ENCODE measurements at places on chromosomes 11 and 22.

- no peak for DNase-seq
These were observed 735.1 kb upstream of the CCDC90B start for GRCh38 chr11:84021291-84021690.

- no peak for DNase-seq
These were observed 27.1 kb downstream of the KRTAP5-5 start for GRCh38 chr11:1656670-1657069.

DNA sequence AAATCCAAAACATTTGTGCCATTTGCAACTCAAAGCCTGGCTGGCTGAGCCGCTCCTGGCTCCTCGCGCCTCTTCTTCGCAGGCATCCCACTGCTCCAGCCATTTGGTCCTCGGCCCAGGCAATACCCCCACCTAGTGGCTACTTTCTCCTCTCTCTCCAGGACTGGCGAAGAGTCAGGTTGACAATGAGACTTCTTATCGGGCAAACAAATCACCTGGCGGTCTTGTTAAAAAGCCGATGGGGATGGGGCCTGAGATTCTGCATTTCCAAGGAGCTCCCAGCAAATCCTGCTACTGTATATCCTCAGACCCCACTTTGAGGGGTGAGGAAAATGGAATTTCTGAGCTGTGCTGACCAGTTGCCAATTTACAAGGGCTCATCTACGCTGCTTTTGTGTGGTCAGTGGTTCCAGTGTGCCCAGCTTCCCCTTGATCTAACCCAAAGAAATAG is 89.0 kb downstream of the ISX start:
- no peak for DNase-seq

DNA sequence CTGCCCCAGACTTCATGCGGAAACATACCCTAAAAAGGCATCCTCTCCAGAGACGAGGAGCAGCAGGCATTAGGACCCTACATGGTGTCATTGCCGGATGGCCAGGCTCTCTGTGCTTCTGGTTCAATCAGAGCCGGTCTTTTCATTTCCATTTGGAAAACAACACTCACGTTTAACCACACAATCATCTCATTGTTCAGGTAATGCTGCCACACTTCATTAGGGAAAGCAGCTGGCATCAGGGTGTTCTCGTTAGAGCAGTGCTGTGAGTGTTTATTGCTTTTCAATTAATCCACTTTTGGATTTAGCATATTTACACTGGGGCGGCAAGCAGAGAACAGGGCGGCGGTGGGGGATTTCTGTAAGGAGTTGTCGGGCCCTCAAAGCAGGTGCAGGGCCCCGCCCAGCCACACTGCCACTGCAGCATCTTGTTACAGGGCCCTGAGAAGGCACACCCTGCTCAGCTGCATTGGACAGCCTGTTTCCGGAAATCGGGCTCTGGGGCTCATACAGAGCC is 338.6 kb downstream of the SHANK2 start:
- no peak for DNase-seq

DNA sequence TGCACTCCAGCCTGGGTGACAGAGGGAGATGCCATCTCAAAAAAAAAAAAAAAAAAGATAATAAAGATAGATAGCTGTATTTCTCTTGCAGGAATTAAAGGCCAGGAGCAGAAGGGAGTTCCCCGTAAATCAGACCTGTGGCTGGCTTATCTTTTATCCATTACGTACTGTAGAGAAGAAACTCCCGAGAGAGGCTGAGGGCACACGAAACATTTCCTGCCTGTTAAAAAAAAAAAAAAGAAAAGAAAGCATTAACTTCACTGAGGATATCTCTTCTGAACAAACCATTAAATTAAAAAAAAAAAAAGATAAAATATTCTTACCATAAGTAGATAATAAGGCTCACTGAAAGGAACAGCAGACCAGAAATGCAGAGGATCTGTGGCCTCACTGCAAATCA is 22.5 kb downstream of the P4HA3 start:
- no peak for DNase-seq

- DNase-seq: peak; percentile 6
These were observed 429.7 kb downstream of the ETS1 start for GRCh38 chr11:128157423-128158298.

DNA sequence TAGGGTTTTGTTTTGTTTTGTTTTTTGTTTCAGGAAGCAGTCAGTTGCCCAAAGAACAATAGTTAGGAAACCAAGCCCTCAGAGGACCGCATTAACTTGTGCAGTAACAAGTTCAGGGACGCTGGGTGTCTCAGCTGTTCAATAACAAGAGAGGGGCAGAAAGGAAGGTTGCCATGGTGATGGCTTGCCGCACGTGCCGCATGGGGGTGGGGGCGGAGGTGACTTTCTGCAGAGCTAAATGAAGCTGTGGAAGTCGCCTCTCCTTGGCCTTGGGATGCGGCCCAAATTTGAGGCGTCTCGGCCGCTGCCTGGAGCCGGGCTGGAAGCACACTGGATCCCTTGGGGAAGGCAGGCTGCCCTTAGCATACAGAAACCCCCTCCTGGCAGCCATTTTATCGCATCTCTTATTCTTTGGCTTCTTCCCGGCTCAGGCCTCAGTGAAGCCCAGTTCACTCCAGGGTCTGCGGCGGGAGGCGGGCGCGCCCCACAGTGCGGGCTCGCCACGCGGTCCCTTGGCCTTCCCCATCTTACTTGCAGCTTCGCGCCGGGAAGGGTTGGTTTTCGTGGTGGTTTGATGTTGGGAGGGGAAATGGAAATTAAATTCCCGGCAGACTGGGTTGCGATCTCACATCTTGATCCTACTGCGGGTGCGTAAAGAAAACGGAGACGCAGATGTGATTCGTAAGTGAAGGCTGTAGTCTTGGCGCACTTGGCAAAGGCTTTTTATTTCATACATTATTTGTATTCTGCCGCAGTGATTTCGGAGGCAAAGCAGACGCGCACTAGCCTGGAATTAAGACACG is 94.3 kb downstream of the SLC17A6 start:
- no peak for DNase-seq

- DNase-seq: no peak
These were observed 27.4 kb downstream of the FAT3 start for GRCh38 chr11:92251980-92252379.

- DNase-seq: no peak
These were observed 286.7 kb upstream of the CCDC90B start for GRCh38 chr11:83572581-83573496.

DNA sequence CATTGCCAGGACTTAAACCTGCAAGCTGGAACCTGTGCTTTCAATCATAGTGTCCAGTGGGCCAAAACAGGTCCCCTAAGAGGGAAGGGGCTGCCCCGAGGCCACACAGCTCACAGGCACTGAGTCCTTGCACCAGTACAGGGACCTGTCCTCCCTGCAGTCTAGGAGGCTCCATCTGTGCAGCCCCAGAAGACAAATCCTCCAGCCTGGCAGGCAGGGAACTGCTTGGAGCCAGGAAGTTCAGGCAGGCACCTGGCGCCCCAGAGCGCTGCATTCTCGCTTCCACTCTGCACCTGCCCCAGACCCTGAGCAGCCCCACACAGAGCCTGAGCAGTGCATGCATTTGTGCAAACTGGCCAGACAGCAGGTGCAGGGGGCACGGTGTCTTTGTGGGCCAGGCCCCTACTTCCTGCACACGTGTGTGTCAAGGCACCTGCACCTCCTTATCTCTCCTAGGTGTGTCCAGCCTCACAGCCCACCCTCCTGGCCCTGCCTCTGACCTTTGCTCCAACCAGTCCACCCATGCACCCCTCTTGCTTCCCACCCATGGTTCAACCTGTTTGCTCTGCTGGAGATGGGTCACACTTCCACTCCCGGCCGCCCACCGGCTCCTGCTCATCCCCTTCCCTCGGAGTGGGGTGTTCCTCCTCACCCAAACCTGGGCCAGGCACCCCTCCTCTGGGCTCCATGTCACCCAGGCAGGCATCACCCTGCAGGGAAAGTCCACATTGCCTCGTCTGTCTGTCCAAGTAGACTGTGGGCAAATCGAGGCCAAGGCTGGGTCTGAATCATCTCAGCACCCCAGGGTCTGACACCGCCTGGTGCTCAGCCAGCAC is 19.0 kb downstream of the LINC01488 start:
- no peak for DNase-seq

GRCh38 chr22:25837288-25837900 is 95.4 kb downstream of the MYO18B start:
- no peak for DNase-seq

- no peak for DNase-seq
These were observed 12.6 kb downstream of the PRSS23 start for GRCh38 chr11:86812981-86813380.

DNA sequence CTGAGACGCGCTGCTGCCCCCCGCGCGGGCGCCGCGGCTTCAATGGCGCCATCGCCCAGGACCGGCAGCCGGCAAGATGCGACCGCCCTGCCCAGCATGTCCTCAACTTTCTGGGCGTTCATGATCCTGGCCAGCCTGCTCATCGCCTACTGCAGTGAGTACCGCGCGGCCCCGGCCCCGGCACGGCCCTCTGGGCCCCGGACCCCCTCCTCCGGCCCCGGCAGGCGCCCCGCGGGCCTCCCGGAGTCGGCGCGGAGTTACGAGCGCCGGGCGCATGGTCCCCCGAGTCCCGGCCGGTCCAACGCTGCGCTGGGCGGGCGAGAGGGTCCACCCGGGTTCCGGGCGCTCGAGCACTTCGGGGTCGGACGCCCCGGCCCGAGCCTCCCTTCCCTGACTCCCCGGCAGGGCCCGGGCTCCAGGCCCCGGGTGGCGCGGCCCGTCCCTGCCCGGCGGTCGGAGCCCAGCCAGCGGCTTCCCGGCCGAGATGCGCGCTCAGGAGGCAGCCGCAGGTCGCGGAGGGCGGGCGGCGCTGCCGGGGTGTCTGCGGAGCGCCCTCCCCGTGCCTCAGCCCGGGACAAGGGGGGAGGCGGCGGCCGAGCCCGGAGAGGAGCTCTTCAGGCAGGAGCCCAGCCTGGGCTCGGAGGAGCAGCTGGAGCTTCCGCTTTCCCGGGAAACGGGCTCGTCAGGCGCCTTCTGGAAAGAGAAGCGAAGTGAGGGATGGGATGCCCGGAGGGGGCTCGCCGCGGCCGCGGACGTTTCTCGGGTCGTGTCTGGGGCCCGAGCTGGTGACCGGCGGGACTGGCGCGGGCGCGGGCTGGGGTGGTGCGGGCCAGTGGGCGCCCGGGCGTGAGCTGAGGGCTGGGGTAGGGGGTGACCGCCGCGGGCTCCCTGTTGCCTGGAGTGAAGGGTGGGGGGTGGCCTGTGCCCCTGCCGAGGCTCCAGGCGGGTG is 1337.8 kb downstream of the BRD1 start:
- DNase-seq: no peak

DNA sequence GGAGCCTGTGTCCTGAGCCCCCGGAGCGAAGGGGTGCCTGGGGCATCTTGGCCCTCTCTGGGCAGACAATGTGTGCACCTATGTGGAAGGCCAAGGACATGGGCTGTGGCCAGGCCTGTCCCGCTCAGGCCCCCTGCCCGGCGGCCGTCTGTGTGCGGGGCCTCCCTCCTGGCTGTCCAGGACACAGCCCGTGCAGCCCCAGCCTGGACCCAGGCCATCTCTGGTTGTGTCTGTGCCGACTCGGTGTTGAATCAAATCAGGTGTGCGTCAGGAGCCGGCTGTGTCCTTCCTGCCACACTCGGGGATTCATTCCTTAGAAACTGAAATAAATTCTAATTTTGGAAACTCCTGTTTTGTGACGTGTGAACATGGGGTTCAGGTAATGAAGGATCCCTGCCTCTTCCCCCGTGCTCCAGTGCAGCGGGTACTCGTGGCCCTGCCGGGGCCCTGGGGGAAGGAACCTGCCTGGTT is 1.5 kb upstream of the SELENOO start:
- DNase-seq: no peak

- DNase-seq: no peak
These were observed 962.1 kb downstream of the JRKL start for GRCh38 chr11:97351939-97352338.

Data from stimulated activated naive CD4-positive, alpha-beta T cell (primary cell).